ENCODE measurements at places on chromosomes 7 and 10.

GRCh38 chr7:27704422-27705199 is 35.4 kb upstream of the TAX1BP1 start:
- no peak for DNase-seq

- no peak for DNase-seq
These were observed 64.4 kb downstream of the CHN2 start for GRCh38 chr7:29258951-29259350.

DNA sequence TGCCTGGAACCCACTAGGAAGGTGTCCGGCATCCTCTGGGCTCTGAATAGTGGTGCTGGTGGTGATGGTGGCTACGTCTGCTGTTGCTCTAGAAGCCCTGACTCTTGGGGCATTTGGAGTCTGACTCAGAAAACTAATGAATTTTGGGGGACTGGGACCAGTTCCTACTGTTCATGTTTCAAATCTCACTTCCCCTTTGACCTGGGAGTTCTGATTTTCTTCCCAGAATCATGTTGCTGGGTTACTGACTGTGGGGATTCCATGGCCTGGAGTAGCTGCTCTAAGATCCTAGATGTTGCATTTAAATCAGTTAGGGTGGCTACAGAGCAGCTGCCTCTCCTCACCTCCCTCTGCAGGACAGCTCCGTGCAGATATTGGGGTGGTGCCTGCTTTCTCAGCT is 3.2 kb downstream of the TSPAN33 start:
- DNase-seq = no peak

DNA sequence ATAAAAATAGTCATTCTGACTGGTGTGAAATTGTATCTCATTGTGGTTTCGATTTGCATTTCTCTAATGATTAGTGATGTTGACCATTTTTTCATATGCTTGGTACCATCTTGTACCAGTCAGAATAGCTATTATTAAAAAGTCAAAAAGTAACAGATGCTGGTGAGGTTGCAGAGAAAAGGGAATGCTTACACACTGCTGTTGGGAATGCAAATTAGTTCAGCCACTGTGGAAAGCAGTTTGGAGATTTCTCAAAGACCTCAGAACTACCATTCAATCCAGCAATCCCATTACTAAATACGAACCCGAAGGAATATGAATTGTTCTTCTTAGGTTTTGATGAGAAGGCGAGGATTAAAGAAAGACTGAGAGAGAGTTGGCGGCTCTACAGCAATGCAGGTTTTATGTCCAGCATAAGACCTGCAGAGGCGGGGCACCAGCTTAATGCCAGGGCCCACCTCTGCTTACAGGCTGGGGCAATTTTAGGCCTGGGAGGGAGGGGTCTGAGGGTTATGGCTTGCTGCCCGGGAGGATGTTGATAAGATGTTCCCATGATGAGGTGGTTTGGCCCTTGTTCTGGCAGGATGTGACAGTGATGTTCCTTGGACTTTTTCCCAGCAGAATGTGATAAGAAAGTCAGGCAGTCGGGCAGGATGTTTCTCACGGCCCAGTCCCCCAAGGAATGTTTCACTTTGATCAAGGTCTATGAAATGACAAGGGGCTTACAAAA is 74.4 kb downstream of the MEST start:
- no peak for DNase-seq

DNA sequence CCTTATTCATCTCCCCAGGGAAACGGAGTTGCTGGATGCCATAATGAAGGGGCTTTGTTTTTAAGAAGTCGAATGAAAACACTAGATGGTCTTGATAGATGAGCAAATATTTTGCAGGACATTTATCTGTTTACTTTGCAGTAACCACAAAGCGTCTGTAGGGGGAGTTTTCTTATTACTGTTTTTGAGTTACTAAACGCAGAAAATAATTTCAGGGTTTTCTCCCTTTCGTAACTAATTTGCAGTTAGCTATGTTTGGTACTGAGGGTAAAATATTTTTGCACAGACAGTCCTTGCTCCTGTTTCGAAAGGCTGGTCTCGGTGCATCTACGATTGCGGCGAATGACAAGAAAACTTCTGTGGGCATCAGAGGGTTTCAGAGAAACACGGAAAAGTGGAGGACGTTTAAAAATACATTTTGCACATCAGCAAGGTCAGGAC is 505.6 kb upstream of the MKI67 start:
- DNase-seq = peak; percentile 50

DNA sequence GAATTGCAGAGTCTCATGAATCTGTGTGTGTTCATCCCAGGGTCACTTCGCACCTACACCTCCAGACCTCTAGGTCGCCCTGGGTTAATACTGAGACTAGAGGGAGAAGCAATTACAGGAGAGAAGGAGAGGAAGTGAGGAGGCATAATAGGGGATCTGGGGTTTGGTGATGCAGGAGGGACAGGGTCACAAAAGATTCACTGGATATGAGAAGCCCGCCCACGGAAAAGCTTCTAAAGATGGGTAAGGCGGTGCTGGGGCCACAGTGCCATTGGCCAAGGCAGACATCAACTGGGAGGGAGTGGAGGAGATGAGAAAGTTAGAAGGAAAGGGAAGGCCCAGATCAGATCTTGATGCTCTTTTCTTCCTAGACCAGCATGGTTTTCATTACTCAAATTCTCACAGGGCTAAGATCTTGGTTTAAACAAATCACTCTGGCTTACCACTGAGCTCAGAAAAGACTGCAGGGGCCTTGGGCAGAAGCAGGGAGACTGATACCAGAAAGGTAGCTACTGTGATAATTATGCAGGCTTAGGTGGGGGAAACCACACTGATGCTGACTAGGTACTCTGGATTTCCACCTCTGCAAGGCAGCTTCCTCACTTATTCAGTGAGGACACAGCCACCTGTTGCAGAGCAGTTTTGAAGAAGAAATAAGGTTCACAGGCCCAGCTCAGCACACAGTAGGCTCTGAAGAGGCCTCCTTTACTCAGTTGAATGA is 17.4 kb upstream of the ZNF273 start:
- DNase-seq = no peak

- DNase-seq = peak; percentile 6
These were observed 129.0 kb downstream of the HERPUD2 start for GRCh38 chr7:35565927-35566326.

- no peak for DNase-seq
These were observed 13.1 kb downstream of the MAT1A start for GRCh38 chr10:80276335-80276734.

- DNase-seq = no peak
These were observed 299.8 kb downstream of the KLF6 start for GRCh38 chr10:3485057-3485686.

GRCh38 chr10:117993166-117993565 is 53.6 kb downstream of the RAB11FIP2 start:
- no peak for DNase-seq

DNA sequence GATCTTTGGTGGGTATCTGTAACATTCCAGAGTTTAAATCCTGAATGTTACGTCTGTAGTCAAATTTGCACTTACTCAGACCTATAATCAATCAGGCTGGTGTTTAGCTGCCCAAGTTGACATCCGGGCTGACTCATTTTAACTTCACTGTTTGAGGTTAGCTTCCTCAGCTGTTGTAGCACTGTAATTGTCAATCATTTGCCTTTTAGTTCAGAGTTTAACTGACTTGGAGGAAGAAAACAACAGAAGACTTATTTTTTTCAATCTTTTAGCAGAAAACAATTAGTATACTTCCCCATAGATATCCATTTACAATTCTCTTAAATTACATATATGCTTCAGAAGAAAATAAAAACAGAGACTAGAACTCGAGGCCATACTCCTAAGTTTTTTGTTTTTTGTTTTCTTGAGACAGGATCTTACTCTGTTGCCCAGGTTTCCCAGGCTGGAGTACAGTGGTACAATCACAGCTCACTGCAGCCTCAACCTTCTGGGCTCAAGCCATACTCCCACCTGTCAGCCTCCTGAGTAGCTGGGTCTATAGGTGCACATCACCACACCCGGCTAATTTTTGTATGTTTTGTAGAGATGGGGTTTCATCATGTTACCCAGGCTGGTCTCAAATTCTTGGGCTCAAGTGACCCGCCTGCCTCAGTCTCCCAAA is 38.5 kb upstream of the LRRC17 start:
- DNase-seq = peak; percentile 97

- peak; percentile 74 for DNase-seq
These were observed 17.5 kb upstream of the CLIP2 start for GRCh38 chr7:74271742-74272141.

DNA sequence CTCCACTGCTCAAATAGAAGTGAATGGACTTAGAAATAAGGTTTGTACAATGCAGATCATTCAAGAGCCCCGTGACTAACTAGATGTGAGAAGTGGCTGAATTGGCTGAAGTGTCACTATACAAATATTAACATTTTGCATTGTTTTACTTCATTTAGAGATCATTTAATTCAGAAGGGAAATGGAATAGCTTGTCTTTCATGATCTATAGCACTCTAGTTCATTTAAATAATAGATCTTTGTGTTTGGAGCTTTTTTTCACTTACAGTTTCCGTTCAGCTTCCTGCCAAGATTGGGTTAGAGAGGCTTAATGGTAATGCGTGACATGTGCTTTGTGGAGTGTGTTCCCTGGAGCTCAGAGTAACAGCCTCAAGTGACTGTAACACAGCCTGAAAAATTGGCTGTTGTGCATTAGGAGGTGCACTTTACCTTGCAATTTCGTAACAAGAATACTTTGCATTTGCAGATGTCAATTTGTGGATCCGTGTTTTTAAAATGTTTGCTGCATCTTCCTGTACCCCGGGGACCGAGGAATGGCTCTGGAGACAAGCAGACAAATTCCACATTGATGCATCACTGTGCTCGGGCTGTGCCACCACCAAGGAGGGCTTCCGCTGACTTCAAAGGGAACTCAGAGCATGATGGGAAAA is 170.3 kb downstream of the NRP1 start:
- DNase-seq = no peak

- no peak for DNase-seq
These were observed 545 bp upstream of the AKR1E2 start for GRCh38 chr10:4825456-4825867.

- DNase-seq = no peak
These were observed 259.4 kb downstream of the TEX36 start for GRCh38 chr10:125423569-125423968.

DNA sequence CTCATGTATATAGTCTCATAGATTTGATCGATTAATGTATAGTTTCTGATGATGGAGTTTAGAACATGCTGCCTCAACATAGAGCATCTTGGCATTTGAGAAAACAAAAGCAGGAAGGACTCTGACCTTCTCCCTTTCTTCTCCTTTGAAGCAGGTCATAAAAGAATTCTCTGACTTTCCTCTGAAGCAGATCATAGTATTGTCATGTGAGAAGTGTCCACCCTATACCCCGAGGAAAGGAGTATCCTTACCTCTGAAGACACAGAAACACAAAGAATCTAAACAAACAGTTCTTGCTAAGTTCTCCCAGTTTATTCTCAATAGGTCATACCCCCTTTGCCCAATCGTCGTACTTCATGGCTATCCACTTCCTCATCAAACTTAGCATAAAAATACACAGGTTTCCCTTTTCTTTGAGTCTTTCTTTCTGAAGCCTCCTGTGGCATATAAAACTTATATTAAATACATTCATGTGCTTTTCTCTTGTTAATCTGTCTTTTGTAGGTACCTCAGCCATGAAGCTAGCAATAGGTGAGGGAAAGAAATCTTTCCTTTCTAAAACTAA is 194.9 kb downstream of the REEP3 start:
- DNase-seq = no peak

DNA sequence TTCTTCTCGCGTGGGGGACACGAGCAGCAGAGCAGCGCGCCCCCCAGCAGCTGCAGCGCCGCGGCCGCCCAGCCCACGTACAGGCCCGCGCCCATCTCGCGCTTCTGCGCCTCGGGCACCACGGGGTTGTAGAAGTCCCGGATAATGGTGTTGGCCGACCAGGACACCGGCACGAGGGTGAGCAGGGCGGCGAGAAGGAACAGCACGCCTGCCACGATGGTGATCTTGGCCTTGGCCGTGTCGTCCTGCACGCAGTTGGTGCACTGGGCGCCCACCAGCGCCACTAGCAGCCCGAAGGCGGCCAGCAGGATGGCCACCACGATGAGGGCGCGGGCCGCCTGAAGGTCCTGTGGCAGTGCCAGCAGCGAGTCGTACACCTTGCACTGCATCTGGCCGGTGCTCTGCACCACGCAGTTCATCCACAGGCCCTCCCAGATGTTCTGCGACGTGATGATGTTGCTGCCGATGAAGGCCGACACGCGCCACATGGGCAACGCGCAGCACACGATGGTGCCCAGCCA is 529 bp downstream of the CLDN3 start:
- DNase-seq = no peak

DNA sequence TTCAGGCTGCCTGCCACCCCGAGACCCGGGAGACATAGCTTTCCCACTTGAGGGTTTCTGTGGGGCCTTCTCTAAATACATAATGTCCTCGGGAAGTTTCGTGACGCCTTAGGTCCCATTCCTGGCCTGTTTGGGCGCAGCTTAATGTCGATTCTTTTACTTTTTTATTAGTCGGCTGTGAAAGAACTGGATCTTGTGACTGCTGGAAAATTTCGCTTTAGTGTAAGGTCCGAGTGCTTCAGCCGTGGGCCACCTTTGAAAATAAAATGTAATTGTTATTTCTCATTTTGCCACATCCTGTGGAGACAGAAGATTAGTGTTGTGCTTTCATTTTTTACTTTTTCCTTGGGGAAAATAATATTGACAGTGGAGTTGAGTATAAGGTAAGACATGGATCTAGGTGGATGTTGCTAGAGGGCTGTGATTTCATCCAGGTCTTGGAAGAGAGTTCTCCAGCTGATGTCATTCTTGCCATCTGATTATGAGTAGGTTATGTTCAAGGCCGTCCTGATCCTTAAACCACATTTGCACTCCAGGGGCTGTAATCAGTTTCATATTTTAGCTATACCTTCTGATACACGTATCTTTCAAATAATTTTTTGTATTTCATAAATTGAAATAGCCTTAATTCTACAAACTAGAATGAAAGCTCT is 830 bp downstream of the RAB18 start:
- DNase-seq = peak; percentile 61

GRCh38 chr7:27102581-27103442 is at the start of gene HOXA2:
TSS of gene HOXA2 (minus strand) at chr7:27102683. CDS start at chr7:27102500, 183 bp downstream.
- peak; percentile 67 for DNase-seq

DNA sequence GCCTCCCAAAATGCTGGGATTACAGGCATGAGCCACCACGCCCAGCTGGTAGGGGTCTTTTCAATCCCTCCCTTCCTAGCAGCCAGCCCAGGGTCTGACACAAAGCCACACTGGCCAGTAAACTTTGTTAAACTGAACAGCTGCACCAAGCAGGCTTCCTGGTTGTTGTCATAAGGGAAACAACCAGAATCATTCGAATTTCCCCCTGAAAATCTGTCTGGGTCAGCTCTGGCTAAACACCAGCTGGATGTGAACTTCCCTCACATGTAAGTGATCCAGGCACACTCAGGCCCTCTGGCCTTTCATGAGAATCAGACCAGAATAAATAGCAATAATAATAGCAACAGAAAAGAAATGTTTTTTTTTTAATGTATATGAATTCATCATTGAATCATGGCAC is 7.4 kb downstream of the IMPDH1 start:
- DNase-seq = no peak

- peak; percentile 83 for DNase-seq
These were observed 118.0 kb upstream of the PRSS58 start for GRCh38 chr7:142375710-142376313.

GRCh38 chr7:139124084-139124914 is 14.8 kb upstream of the ZC3HAV1 start:
- DNase-seq = no peak

Measured in kidney tubule cell (primary cell).